ENCODE measurements at places on chromosomes 3 and 15.
A peak's percentile ranks its signal among the peaks of the same experiment; 100 is the strongest.

DNA sequence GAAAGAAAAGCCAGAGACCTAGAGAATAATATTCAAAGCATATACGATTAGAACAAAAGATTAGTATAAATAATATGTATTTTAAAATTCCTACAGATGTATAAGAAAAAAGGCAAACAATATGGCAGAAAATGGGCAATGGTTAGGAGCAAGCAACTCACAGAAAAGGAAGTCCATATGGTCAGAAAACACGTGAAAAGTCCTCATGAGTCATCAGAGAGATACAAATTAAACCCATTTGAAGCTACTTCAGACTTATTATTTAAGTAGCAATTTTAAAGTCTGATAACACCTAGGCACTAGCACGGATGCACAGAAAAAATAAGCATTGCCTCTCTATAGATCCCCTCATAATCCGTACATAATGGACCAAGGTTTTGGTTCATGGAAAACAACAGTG lies 25.6 kb downstream of the SLC7A14 start:
- no peak for DNase-seq

- DNase-seq: no peak
Measured at GRCh38 chr3:68936856-68937255, 4.5 kb upstream of the TAFA4 start.

- no peak for DNase-seq
Measured at GRCh38 chr3:45079715-45080114, 53.6 kb downstream of the CLEC3B start.

DNA sequence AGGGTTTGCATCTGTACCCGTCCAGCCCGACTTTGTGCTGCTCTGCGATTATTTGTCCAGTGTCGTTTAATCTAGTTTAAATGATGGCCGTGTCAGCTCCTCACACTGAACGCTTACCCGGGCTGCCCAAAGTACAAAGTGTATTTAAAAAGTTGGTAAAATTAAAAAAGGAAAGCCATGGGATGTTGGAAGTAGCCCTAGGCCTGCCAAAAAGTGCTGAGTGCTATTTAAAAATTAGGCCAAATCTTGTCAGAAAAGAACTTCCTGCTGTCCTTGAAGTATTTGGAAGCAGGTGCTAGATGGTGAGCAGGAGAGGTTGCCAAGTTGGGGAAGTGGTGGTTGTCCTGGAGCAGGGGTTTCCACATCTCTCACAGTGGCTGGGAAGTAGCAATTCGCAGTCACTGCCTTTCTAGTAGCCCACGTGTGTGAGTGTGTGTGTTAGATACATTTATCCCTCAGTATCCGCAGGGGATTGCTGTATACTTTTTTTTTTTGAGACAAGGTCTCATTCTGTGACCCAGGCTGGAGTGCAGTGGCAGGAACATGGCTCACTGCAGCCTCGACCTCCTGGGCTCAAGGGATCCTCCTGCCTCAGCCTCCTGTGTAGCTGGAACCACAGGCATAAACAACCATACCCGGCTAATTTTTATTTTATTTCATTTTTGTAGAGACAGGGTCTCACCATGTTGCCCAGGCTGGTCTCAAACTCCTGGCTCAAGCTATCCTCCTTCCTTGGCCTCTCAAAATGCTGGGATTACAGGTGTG lies 664 bp downstream of the PPCDC start:
- DNase-seq: no peak

DNA sequence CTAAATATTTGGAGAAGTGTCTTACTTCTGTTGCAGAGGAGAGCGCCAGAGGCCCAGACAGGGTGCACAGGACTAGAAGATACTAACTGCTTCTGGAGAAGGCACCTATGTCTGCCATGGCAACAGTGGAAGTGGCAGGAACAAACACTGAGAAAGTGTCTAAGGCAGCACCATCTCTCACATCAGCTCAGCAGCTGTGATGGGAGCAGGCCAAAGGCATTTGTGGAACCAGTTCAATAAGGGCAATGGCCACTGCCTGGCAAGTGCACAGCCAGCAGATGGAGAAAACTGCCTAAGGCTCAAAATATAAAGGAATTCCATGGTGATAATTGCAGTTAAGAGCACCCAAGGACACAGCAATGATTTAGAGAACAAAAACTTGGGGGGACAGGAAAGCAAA lies 563.0 kb upstream of the CCDC54 start:
- no peak for DNase-seq

- no peak for DNase-seq
Measured at GRCh38 chr3:14199641-14200040, 21.0 kb downstream of the LSM3 start.

DNA sequence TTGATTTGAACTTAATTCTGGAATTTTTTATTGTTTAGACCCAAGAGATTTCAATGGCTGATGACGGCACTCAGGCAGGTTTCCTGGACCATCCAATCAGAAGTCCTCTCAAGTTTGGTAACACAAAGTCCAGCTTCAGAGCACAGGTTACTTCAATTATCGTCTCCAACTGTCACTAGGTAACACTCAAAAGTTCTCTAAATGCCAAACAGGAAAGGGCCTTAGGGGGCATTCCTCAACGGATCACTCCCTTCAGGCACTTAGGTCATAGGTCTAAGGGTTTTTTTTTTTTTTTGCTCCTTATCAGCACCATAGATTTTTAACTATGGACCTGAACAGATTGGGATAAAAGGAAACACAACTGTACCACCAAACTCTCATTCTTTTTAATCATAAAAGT lies 85.8 kb downstream of the MEIS2 start:
- DNase-seq: no peak

DNA sequence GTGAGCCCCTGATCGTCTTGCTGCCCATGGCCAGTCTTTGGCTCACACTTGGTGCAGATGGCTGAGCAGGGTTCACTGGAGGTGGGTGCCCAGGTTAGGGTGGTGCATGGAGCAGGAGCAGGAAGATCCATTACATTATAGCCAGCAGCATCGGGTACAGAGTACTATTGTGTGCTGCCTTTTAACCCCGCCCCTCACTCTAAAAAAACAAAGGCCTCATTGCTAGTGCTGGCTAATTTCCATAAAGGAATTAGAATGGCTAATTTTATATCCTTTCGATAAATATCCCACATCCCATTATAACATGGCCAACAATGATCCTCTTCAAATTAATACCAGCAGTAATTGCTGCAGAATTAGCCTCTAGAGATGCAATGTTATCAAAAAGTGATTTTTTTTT lies 45.8 kb upstream of the PPP4R2 start:
- DNase-seq: peak; percentile 82

- no peak for DNase-seq
Measured at GRCh38 chr3:122695927-122696561, 15.4 kb downstream of the PARP14 start.

GRCh38 chr3:125221831-125222230 lies 9.3 kb upstream of the SLC12A8 start:
- DNase-seq: no peak

DNA sequence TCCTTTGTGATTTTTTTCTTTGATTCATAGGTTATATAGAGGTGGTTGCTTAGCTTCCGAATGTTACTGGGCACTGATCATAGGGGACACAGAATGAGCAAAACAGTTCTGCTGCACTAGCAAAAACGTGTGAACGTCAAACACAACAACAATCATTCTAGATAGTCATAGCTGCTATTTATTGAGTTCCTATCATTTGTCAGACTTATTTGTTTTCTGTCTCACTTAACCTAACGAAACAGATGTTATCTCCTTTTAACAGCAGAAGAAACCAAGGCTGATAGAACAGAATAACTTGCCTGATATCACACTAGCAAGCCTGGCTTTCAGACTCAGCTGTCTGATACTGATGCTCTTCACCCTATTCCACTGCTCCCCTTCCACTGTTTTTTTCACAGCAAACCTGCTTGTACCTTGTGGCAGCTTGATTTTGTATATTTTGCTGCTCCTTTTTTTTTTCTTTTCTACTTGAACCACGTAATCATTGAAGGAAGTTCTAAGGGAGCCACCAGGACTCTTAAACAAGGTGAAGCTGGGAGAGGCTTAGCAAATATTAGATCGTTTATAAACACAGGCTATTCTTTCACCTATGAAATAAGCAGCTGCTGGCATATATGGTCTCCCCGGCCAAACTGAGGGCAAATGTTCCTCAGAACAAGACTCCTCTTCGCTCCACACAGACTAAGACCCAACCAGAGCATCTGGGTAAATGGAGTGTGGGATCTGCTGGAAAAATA lies 78.8 kb downstream of the MCF2L2 start:
- DNase-seq: no peak

DNA sequence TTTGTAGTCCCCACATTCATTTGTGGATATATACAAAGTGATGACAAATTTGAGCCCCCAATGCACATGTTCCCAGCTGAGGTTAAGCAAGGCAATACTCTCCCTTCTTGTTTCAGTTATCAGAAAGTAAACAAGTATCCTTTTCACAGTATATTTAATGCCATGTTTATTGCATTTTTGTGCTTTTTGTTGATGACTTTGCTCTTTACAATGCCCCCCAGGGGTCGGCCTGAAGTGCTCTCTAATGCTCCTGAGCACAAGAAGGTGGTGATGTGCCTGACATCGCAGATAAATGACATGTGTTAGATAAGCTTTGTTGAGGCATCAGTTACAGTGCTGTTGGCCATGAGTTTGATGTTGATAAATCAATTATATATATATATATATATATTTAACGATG lies 57.7 kb upstream of the THSD4 start:
- no peak for DNase-seq

DNA sequence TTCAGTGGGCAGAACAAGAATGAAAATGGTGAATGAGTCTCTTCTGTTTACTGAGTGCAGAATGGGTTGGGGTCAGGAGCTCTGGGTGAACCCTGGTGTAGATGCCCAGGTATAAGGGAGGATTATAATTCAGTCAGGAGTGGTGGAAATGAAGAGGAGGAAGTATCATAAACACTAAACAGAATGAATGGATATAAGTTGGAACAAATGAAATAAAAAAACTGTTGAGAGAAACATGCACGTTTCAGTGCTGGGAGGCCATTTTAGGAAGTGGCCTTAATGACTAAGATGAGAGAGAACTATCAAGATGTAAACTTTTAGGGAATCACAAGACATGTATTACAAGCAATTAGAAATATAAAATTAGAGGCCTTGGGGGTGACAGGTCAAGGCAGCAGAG lies 32.8 kb upstream of the LEKR1 start:
- DNase-seq: no peak

DNA sequence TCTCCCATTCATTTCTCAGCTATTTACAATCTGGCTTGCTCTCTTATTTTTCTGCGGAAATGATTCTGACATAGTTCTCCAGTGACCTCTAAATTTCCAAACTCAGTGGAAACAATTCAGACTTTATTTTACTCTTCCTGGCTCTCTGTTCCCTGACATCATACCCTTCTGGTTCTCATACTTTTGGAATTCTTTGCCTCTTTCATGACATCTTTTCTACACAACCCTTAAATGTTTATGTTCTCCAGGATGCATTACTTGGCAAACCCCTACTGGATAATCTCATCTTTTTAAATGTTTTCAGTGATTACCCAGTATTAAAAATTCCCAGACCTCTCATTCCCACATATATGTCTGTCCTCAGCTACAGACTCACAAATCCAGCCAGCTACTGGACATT lies 23.9 kb upstream of the PLSCR4 start:
- DNase-seq: peak; percentile 29

DNA sequence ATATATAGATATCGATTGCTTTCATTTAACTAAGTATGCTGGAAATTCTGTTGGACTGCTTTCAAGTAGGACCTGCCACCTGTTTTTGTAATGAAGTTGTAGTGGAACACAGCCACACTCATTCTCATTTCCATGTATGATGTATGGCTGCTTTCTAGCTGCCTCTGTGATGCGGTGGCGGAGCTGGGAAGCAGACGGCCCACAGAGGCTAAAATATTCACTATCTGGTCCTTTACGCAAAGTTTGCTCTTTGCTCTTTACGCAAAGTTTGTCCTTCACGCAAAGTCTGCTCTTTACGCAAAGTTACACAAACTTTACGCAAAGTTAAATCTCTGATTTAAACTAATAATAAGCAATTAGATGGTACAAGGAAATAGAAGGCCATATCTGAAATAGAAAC lies 91.5 kb downstream of the DLG1 start:
- no peak for DNase-seq

DNA sequence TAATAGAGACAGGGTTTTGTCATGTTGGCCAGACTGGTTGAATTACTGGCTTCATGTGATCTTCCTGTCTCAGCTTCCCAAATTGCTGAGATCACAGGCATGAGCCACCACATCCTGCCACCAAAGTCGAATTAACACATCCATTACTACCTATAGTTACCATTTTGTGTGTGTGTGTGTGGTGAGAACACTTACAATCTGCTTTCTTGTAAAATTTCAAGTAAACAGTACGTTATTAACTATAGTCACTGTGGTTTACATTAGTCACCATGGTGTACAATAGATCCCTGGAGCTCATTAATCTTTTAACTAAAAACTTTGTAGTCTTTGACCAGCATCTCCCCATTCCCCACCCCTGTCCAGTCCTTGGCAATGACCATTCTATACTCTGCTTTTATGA lies 270.0 kb downstream of the NAALADL2 start:
- no peak for DNase-seq

DNA sequence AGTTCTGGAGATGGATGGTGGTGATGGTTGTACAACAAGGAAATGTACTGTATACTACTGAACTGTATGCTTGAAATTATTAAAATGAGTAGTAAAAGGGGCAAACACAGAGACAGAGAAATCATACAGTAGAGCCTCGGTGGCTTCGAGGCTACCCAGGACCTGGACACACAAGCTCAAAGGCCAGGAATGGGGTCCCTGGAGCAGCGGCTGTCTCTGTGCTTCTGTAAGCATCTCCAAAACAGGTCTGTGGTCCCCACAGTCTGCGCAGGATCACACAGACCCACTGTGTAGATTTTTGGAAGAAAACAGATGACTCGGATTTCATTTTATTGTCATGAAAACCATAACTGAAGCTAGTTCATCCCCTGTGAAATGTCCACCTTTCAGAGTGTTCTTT lies 39.7 kb downstream of the PGPEP1L start:
- no peak for DNase-seq

- no peak for DNase-seq
Measured at GRCh38 chr3:4680227-4680691, 187.1 kb downstream of the ITPR1 start.

- no peak for DNase-seq
Measured at GRCh38 chr15:74795966-74796625, 14.2 kb downstream of the CSK start.

- DNase-seq: no peak
Measured at GRCh38 chr3:127092776-127093175, 100.2 kb upstream of the PRR23E start.

- peak; percentile 32 for DNase-seq
Measured at GRCh38 chr15:62119227-62119864, 45.7 kb downstream of the C2CD4B start.

- no peak for DNase-seq
Measured at GRCh38 chr15:70099967-70100473, 2.3 kb upstream of the TLE3 start.

- DNase-seq: no peak
Measured at GRCh38 chr15:32643907-32644445, 2.5 kb downstream of the SCG5 start.
